ENCODE measurements at places on chromosomes 2 and 18. TPM values are rescaled to one million over a fixed set of nuclear protein-coding genes. Genes with fewer than 3 reads are reported as not detected.

Gene ALPG
- total RNA-seq, result 2.4 TPM

Gene GAREM1
- 8.7 TPM for total RNA-seq

Gene EFEMP1
- total RNA-seq, result 1.2 TPM

Gene SNORC
- 2.4 TPM for total RNA-seq

DNA sequence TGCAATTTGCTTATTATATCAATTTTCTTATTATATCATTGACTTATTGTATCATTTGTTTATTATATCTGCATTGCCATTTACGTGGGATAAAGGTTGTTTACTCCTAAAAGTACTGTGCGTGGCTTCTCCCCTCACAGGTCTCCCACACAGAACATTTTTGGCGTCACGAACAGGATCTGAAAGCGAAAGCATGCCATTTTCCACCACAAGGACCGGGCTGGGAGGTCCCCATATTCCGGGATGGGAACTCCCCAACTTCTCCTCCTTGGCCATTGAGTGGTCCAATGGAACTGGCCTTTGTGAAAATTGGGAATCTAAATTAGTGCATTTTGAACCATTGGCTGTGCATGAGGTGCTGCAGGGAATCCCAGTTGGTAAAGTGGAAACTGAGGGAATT, 4.8 kb upstream of the DSG2 start:
- DNase-seq, result no peak

- no peak for DNase-seq
Measured at GRCh38 chr2:8232871-8233270, 449.0 kb upstream of the ID2 start.

- DNase-seq, result no peak
Measured at GRCh38 chr2:233100192-233100998, 40.3 kb downstream of the INPP5D start.

- DNase-seq, result no peak
Measured at GRCh38 chr2:128777196-128778035, 458.7 kb upstream of the HS6ST1 start.

GRCh38 chr2:39893616-39894015, 114.6 kb upstream of the THUMPD2 start:
- no peak for DNase-seq

DNA sequence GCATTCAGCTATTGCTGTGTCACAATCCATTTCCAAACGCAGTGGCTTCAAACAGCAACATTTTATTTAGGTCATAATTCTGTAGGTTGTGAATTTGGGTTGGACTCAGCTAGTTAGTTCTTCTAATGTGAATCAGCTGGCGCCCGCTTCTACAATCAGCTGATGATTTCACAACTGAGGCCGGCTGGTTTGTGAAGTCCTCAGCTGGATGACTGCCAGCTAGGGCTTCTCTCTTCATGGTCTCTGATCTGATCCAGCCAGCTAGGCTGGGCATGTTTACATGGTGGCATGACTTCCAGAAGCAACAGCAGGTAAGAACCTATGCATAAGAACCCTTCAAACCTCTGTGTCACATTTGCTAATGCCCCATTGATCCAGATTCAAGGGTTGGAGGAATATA, 172.0 kb downstream of the SLC4A10 start:
- no peak for DNase-seq

DNA sequence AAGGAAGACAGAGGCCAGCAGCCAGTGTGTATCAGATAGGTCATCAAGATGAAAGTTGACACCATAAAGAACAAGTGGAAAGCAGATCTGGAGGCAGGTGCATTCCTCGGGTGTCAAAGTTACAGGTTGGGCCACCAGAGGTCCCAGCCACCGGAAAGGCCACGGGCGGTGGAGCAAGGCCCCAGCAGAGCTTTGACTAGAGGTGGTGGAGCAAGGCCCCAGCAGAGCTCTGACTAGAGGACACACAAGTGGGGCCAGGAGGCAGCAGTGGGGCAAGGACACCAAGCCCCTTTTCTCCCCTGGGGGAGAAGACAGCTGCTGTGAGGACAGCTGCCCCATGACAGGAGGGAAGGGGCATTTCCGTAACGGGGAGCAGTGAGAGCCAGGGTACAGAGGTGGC, 115.1 kb downstream of the GYPC start:
- DNase-seq, result no peak

DNA sequence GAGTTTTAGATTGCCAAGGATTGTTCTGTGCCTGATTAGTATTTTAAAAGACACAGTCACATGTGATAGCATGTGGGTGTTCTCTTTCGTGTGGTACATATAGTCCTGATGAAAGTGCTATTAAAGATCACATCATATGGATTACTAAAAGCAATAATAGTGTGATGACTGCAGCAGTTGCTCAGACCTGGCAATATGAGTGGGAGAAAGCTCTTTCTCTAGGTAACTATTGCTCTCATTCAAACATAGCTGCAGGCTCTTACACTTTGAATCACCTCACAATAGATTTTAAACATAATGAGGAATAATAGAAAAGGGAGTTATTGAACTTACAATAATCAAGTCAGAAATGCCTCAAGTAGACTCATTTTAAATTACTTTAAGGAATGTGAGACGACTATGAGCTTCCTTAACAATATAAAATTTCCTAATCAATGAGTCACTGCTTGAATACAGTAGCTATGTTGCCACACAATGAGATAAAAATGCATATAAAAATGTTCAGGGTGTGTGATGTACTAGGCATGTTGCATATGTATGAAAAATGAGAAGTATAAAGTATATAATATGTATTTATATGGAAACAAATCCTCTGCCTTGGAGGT, 452.1 kb downstream of the TMX3 start:
- DNase-seq, result no peak

- DNase-seq, result no peak
Measured at GRCh38 chr2:86596118-86596517, 27.5 kb downstream of the RNF103 start.

- no peak for DNase-seq
Measured at GRCh38 chr2:19796035-19796695, 105.6 kb downstream of the TTC32 start.

Measured in glutamatergic neuron (in vitro differentiated cells).